ENCODE measurements at places on chromosomes 5 and 9. TPM values are rescaled to one million over a fixed set of nuclear protein-coding genes. Genes with fewer than 3 reads are reported as not detected.
A peak's percentile ranks its signal among the peaks of the same experiment; 100 is the strongest.

DNA sequence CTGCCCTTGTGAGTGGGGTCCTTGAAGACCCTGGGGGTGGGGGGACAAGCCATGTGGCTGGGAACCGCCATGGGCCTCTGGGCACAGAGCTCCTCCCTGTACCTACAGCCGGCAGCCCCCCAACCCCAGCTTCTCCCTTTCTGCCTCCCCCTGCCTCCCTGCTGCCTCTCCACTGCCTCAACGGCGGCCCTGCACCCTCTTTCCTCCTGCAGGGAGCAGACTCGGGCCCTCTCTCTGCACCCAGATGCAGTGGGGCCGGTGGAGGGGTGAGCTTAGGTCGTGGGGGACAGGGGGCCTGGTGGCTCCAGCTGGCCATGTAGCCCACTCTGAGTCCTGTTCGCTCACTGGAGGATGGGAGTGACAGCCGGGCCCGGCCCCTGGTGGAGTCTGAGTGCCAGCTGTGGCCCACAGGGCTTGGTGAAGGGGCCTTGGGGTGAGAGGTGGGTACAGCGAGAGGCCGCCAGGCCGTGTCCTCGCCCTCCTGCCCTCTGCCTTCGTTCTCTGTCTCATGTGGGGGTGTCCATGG is 139.3 kb upstream of the COL5A1 start:
- no peak for DNase-seq

The SPAAR gene
- total RNA-seq = 0.14 TPM

DNA sequence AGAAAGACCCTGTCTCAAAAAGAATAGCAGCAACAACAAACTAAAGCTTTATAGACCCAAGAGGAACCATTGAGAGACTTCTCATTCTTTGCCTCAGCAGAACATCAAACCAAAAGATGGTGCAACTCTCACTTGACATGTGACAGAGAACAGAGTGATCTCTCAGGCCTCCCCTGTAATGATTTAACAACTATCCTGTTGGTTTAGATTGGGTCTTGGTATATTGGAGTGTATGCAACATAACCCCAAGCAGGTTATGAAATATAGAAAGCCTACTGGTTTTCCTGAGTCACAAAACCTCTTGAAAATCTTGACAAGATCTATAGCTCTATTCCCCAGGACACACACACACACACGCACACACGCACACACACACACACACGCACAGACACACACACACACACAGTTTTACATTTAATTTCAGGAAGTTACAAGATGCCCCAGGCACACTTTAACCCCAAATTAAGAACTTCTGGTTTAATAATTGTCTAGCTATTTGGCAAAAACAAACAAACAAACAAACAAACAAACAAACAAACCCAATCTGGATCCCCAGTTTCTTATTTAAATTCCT is 6.5 kb upstream of the FGF1 start:
- no peak for DNase-seq

GRCh38 chr5:64576250-64576649 is 70.4 kb downstream of the RGS7BP start:
- DNase-seq = no peak

GRCh38 chr5:93890657-93891056 is 149.3 kb upstream of the POU5F2 start:
- no peak for DNase-seq

DNA sequence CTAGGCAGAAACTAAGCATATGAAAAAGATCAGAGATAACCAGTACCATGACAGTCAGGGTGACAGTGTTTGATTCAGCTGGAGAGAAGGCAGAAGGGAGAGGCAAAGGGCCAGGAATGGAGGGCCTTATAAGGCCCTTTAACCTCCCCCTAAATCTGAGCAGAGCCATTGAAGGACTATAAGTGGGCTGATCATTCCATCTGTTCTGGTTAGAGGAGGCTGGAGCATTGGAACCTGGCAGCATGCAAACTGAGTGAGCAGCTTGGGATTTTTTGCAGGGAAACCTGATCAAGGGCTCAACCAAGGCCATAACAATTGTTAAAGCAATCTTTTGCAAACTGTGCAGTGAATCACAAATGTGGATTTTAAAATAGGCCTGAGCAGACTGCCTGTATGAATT is 174.5 kb upstream of the DAP start:
- DNase-seq = no peak

- DNase-seq = peak; percentile 57
Measured at GRCh38 chr9:91036826-91037510, 235.3 kb downstream of the SYK start.

The DENND4C gene
- 75.2 TPM for total RNA-seq

The C9orf78 gene
- total RNA-seq = 31.0 TPM

The RANBP17 gene
- total RNA-seq = 60.8 TPM

The OGN gene
- total RNA-seq = 2.6 TPM

The DIAPH1 gene
- 43.6 TPM for total RNA-seq

DNA sequence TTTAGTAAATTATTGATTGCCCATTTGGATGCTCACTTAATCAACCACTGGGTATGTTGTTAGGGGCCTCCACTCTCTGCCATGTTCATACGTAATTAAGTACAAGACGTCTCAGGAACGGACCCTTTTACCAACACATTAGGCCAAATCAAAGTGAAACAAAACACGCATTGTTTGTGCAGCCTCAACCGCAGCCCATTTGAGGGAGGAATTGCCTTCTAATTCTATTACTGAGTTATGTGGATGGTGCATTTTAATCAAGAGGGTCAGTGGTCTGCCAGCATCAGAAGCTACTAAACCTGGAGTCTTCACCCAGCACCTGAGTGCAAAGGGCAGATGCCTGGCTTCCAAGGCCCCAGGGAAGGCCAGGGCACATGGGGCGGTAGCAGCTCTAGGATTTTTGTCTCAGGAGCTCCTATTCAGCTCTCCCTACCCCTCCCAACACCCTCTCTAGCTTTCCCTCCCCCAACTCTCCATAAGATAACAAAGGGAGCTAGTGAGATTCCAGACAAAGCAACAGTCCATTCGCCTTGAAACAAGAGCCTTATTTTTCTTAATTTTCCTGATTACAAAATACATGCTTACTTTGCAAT is 7.9 kb upstream of the MED27 start:
- DNase-seq = no peak

GRCh38 chr5:9362600-9362999 is 183.3 kb downstream of the SEMA5A start:
- DNase-seq = no peak

The MACIR gene
- 7.5 TPM for total RNA-seq

- no peak for DNase-seq
Measured at GRCh38 chr5:157509587-157509986, 49.6 kb downstream of the NIPAL4 start.

The SLC28A3 gene
- 0.89 TPM for total RNA-seq

The TEX48 gene
- not detected for total RNA-seq

- no peak for DNase-seq
Measured at GRCh38 chr5:98777295-98777694, 3.8 kb downstream of the RGMB start.

DNA sequence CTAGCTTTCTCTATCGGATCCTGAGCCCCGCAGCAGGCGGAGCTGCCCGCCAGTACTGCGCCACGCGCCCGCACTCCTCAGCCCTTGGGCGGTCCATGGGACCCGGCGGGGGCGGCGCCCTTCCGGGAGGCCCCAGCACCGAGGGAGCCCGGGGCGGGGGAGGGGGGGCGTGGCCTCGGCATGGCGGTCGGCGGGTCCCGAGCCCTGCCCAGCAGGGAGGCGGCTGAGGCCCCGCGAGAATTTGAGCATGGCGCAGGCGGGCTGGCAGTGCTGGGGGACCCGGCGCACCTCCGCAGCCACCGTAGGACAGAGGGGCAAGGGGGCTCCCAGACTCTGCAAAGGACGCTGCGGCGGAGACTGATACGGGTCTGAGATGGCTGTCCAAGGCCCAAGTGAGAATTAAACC is 6.8 kb downstream of the ZDHHC11B start:
- peak; percentile 18 for DNase-seq

GRCh38 chr5:71652803-71653543 is 65.8 kb downstream of the MCCC2 start:
- no peak for DNase-seq

The PSMD5 gene
- 46.9 TPM for total RNA-seq

DNA sequence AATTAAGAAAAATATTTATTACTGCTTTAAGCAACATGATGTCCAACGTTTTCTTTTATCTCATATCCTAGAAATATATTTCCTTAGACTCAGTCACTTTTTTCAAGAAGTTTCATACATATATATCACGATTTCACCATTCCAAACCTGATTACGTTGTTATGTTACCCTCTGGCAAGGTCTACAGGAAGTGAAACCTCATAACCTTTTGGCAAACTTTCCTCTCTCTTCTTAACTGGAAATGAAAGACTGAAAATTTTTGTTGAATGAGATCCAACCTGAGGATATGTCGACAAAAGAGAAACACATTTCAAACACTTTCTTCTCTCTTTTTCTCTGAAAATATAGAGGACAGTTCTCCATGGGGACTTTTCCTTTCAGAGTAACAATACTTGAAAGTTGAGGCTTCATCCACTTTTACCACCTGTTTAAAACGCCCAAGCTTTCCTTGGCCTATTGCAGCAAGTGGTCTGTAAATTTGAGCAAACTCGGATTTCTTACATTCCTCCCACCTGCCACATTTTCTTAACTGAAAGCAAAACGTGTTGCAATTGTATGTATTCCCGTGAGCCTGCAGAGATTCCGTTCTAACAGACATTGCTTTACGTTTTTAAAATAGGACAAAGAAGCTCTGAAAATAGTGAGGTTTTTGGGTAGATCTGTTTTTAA is 298.1 kb downstream of the CETN3 start:
- DNase-seq = no peak

All from mesothelial cell of epicardium (in vitro differentiated cells).